Stimulated activated naive CD8-positive, alpha-beta T cell treated with anti-CD3 and anti-CD28 coated beads, Interleukin-15, Interleukin-2, amounts not matched to agents 100 U/mL and 50 U/mL, for 24 hours (primary cell): ENCODE measurements at places on chromosomes 2 and 18.

DNA sequence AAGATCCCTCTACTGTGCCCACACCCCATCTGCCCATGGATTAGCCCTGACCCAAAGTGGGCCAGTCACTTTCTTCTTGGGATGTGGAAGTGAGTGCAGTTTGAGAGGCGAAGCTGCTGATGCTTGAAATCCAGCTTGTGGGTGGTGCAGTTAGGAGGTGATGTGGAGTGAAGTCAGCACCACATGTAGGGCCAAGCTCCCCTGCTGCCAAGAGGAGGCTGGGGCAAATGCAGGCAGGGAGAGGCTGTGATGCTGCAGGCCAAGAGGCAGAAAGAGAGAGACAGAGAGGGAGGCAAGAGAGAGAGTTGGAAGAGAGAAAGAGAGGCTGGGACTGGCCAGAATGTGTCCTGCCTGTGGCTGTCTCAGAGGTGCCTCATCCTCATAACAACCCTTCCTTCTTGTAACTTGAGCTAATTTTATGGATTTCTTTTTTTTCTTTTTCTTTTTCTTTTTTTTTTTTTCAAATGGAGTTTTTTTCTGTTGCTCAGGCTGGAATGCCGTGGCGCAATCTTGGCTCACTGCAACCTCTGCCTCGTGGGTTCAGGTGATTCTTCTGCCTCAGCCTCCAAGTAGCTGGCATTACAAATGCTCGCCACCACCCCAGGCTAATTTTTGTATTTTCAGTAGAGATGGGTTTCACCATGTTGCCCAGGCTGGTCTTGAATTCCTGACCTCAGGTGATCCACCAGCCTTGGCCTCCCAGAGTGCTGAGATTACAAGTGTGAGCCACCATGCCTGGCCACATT, 35.3 kb upstream of the CAB39 start:
- no peak for DNase-seq

- no peak for DNase-seq
Measured at GRCh38 chr2:241986836-241987641, 117.5 kb downstream of the RTP5 start.

DNA sequence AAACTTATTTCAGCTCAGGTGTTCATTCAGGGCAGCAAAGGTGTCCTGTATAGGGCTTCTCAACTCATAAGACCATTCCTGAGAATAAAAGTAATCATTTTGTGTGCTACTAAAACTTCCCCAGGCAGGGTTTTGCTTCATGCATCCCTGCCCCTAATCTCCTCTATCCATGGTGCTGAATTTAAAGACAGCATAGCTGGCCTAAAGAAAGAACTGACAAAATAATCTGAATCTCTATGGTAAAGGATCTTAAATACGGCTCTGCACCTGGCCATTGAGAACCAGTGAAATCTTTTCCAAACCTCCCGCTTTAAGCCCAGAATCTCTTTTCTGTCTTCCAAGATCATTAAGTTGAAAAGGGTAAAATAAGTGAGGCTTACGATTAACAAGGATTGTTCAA, 292.1 kb upstream of the KLHL29 start:
- no peak for DNase-seq

GRCh38 chr2:150570712-150571111, 83.2 kb upstream of the RND3 start:
- no peak for DNase-seq

- DNase-seq, result no peak
Measured at GRCh38 chr2:43897492-43897891, 58.7 kb downstream of the ABCG8 start.
